ENCODE measurements at places on chromosomes 5 and 9.

GRCh38 chr5:139839918-139840317, 44.3 kb downstream of the PSD2 start:
- peaks cover 26% of the 10 kb centered on the region for H3K27me3 ChIP-seq
- H3K4me3 ChIP-seq = no peak overlapping the region
- H3K36me3 ChIP-seq = no peaks in the 10 kb centered on the region
- no peaks in the 10 kb centered on the region for H3K4me1 ChIP-seq

DNA sequence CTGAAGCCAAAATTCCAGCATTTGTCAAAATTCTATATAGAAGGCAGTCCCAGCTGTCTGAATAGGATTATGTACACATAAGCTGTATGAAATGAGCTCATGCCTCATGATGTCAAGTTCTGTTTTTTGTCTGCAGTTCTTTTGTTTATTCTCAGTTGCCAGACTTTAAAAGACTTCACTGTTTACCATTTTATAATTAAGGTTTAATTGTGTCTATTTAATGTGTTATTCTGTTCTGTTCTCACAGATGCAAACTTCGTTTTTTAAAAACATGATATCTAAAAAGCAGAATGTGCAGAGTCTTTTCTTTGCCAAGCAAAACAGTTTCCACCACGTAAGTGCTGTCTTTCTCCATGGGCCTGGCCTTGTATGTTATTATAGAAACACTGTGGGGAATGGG, 31.1 kb downstream of the ERAP1 start:
- H3K27ac ChIP-seq = peak overlapping the region; percentile 69
- no peak overlapping the region for H3K4me3 ChIP-seq
- H3K27me3 ChIP-seq = no peaks in the 10 kb centered on the region
- peaks cover 79% of the 10 kb centered on the region for H3K36me3 ChIP-seq
- H3K4me1 ChIP-seq = peaks cover 8% of the 10 kb centered on the region

DNA sequence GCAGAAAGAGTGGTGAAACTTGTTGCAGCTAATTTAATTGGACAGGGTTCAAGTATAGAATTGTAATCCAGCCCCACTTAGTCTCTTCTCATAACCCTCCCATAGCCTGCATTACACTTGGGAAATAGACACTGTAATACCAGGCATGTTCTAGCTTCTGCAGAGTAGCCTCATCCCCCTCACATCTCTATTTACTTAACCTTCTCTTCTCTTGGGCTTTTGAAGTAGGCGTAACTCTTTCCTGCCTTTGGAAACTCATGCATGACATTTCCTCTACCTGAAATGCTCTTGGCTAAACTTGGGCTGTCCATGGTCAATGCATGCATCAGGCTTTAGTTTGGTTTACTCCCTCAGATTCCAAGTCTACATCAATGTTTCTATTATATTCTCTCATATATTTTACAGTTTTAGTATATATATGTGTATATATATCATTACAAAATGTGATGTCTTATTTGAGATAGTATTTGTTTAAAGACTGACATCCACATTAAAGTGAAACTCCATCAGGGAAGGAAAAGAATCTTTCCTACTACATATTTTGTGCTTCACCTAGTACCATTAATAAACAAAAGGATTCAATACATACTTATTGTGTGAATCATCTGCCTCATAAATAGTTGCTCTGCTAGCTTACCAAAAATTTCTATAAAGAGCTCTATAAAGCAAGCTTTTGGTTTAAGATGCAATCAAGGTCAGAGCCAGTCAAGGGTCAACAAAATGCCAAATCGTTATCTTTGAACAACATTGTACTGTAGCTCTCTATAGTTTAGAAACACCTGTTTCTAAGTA, 1158.0 kb downstream of the MAT2B start:
- H3K4me1 ChIP-seq = no peaks in the 10 kb centered on the region
- no peaks in the 10 kb centered on the region for H3K27me3 ChIP-seq
- no peak overlapping the region for H3K4me3 ChIP-seq
- no peak overlapping the region for H3K27ac ChIP-seq
- H3K36me3 ChIP-seq = no peaks in the 10 kb centered on the region
- DNase-seq = no peak

GRCh38 chr5:100746730-100747129, 156.4 kb downstream of the ST8SIA4 start:
- H3K27me3 ChIP-seq = peaks cover 4% of the 10 kb centered on the region
- H3K27ac ChIP-seq = no peak overlapping the region
- H3K4me1 ChIP-seq = peaks cover 9% of the 10 kb centered on the region
- no peaks in the 10 kb centered on the region for H3K36me3 ChIP-seq

DNA sequence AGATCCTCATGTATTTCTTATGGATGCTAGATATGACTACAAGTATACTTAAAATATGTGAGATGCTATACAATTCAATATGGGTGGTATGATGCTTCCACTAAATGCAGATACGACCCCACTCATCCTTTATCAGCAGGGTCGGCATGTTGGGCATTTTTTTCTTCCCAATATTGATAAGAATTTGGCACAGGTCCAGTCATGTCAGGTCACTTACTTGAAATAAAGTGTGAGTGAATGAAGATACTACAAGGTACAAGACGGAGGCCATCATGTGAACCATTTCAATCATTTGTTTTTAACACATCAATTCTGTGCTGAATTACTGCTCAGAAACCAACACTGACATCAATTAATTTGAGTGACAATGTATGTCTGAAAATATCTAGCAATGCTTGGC, 146.9 kb upstream of the GNA14 start:
- no peaks in the 10 kb centered on the region for H3K27me3 ChIP-seq
- H3K27ac ChIP-seq = no peak overlapping the region
- peaks cover 7% of the 10 kb centered on the region for H3K4me1 ChIP-seq
- H3K36me3 ChIP-seq = peaks cover 21% of the 10 kb centered on the region

DNA sequence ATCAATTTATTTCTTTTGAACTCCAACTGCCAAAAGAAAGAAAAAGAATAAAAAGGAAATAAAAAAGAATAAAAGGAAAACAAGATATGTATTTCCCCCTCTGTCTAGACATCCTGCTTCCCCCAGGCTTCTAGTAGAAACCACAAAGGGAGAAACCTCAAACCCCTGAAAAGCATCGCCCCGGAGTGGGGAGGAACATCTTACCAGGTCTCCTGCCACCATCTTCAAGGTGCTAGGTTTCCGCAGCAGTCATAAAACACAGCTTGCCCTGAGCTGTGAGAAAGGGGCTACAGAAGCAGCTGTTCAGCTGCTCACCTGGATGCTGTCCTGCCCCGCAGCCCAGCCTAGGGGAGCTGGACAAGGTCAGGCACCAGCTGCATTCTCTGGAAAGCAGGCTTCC, 487.7 kb downstream of the GADD45G start:
- H3K4me3 ChIP-seq = no peak overlapping the region
- DNase-seq = peak; percentile 36
- H3K36me3 ChIP-seq = no peaks in the 10 kb centered on the region
- H3K27ac ChIP-seq = no peak overlapping the region
- H3K27me3 ChIP-seq = peaks cover 50% of the 10 kb centered on the region

DNA sequence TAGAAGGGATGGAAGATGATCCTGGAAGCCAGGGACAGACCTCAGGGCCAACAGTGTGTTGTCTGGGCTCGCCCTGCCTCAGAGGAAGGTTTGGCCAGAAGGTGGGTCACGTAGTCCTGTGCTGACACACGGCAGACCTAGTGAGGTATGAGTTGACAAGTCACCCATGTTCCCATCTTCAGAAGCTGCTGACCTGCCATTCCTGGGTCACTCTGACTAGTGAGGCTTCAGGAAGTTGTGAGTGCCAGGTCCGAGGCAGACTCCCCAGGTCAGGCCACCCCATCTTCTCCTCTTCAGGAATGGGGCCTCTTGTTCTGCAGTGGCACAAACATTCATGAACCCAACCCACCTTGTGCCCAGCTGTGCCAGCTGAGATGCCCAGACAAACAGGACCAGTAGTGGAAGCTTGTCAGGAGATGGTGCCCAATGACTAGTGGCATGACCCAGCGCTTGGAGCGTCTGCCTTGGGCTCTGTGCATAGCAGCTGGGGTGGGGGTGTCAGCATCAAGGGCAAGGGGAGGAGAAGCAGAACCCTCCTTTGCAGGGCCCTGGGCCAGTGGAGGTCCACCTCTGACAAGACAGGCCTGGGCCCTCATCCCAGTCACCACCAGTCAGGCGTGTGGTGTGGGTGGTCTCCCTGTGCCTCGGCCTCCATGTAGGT, 16.8 kb upstream of the ANGPTL2 start:
- DNase-seq = no peak
- no peaks in the 10 kb centered on the region for H3K36me3 ChIP-seq
- H3K27me3 ChIP-seq = peaks cover 68% of the 10 kb centered on the region
- H3K27ac ChIP-seq = no peak overlapping the region
- H3K4me1 ChIP-seq = no peaks in the 10 kb centered on the region

- DNase-seq = no peak
- peaks cover 63% of the 10 kb centered on the region for H3K4me1 ChIP-seq
- H3K36me3 ChIP-seq = peaks cover 34% of the 10 kb centered on the region
- no peak overlapping the region for H3K27ac ChIP-seq
- peaks cover 19% of the 10 kb centered on the region for H3K27me3 ChIP-seq
- H3K4me3 ChIP-seq = no peak overlapping the region
Measured at GRCh38 chr5:10447041-10447440, 5.4 kb downstream of the ROPN1L start.

DNA sequence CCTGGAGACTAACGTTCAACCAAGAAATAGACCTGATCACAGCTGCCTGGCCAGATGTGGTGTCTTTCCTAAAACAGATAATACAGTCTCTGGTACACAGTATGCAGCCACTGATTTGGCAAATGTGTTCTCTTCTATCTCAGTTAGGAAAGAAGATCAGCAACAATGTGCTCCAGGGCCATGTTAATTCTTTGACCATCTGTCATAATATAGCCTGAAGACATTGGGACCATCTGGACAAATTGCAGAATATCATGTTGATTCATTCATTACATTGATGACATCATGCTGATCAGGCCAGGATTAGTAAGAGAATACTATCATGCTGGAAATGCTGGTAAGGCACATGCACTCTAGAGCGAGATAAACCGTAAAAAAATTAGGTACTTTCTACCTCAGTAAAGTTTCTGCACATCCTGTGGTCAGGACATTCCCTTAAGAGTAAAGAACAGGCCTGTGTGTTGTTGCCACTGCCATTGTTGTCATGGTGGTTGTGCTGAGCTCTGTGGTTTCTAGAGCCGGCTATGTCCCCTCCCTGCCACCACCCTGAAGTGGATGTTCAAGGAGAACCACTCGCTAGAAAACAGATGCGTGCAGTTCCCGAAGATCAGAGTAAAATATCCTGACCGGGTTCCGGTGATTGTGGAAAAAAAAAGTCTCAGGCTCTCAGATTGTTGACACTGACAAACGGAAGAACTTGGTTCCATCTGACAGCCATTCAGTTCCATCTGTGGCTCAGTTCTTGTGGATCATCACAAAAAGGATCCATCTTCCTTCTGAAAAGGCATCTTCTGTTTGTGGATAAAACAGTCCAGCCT, 6.4 kb upstream of the JMY start:
- no peak overlapping the region for H3K4me3 ChIP-seq
- H3K4me1 ChIP-seq = peaks cover 3% of the 10 kb centered on the region
- no peak overlapping the region for H3K27ac ChIP-seq
- H3K27me3 ChIP-seq = no peaks in the 10 kb centered on the region
- DNase-seq = no peak

- H3K27me3 ChIP-seq = peaks cover 24% of the 10 kb centered on the region
- H3K4me3 ChIP-seq = no peak overlapping the region
- H3K36me3 ChIP-seq = no peaks in the 10 kb centered on the region
- DNase-seq = no peak
- H3K27ac ChIP-seq = no peak overlapping the region
Measured at GRCh38 chr9:90287567-90288274, 354.9 kb downstream of the DIRAS2 start.

- H3K36me3 ChIP-seq = no peaks in the 10 kb centered on the region
- H3K4me1 ChIP-seq = no peaks in the 10 kb centered on the region
- no peak overlapping the region for H3K27ac ChIP-seq
- H3K4me3 ChIP-seq = no peak overlapping the region
- H3K27me3 ChIP-seq = no peaks in the 10 kb centered on the region
Measured at GRCh38 chr5:124847907-124848306, 101.5 kb upstream of the ZNF608 start.

DNA sequence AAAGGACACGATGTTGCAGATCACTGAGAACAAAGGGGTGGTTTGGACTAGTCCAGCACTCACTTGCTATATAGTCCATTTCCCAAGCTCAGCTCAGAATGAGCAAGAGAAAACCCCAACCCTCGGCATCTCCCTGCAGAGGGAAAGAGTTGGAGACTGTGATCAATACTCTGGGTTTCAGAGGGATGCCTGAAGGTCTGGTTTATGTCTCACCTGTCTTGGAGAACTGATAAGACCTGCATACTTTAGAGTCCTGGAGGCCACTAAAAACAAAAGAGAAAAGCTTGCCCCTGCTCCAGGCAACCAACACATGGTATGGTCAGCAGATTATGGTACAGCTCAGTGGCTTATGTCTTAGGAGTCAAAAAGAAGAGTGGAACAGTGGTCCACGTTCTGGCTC, 1006.9 kb downstream of the CDH9 start:
- H3K27ac ChIP-seq = peak overlapping the region; percentile 19
- H3K4me3 ChIP-seq = no peak overlapping the region
- DNase-seq = no peak
- H3K4me1 ChIP-seq = no peaks in the 10 kb centered on the region
- H3K36me3 ChIP-seq = no peaks in the 10 kb centered on the region

- no peaks in the 10 kb centered on the region for H3K27me3 ChIP-seq
- no peak overlapping the region for H3K27ac ChIP-seq
- H3K4me3 ChIP-seq = no peak overlapping the region
- H3K36me3 ChIP-seq = no peaks in the 10 kb centered on the region
- H3K4me1 ChIP-seq = no peaks in the 10 kb centered on the region
Measured at GRCh38 chr9:133733421-133733795, 4.7 kb downstream of the SARDH start.

DNA sequence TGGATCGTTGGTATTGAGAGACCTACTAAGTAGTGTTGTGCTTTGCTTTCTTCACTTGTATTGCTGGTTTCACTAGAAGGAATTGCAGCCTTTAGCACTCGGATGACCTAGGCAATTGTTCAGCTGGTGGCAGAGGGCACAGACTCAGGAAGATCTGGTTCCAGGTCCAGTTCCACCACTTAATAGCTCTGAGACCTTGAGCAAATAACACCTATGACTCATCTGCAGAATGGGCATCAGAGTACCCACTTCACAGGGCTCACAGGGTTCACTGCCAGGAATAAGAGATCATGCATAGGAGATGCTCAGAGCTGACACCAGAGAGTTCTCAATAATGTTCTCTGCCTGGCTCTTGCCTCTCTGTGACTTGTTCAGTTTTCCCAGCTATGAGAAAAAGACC, 133.6 kb downstream of the SIL1 start:
- H3K27ac ChIP-seq = no peak overlapping the region
- no peak overlapping the region for H3K4me3 ChIP-seq
- H3K36me3 ChIP-seq = no peaks in the 10 kb centered on the region
- H3K4me1 ChIP-seq = peaks cover 10% of the 10 kb centered on the region
